ENCODE measurements at places on chromosomes 3 and 15.
A peak's percentile ranks its signal among the peaks of the same experiment; 100 is the strongest.

DNA sequence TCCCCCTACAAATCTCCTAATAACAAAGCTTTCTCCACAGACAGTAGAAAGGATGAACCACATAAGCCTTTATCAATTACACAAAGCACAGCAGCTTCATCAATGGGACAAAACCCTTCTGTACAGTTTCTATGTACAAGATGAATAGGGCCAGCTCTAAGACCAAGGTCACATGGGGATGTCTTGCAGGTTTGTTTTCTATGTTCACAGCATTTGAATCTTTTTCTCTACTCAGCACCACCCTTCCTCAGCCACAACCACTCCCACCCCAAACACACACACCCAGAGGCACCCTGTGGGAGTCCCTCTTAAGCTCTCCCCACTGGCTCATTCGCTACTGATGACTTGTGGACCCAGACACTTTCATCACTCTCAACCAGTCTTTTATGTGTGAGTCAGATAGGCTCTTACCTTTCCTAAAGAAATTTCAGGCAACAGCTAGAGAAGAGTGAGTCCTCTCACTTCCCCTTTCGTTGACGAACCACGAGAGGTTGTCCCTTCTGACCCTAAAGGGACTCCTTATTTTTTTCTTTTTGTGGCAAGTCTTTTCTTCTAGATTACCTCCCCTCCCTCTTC, 57.9 kb downstream of the ARHGAP31 start:
- DNase-seq = peak; percentile 8

- DNase-seq = no peak
Measured at GRCh38 chr15:95176794-95177577, 945.6 kb downstream of the MCTP2 start.

DNA sequence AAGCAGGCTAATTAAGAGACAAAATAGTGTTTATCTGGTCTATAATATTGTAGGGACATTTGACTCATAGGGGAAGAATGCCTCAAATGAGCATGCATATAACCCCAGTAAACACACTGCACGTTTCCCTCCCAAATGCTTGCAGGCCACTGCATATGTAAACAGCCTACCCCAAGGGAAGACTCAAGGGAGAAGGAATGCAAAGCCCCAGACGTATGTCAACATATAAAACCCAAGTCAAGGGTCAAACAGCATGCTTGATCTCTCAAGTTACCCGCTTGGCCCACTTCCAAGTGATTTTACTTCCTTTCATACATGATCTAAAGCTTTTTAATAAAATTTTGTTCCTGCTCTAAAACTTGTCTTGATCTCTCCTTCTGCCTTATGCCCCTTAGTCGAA, 1090.0 kb downstream of the OTOL1 start:
- no peak for DNase-seq

DNA sequence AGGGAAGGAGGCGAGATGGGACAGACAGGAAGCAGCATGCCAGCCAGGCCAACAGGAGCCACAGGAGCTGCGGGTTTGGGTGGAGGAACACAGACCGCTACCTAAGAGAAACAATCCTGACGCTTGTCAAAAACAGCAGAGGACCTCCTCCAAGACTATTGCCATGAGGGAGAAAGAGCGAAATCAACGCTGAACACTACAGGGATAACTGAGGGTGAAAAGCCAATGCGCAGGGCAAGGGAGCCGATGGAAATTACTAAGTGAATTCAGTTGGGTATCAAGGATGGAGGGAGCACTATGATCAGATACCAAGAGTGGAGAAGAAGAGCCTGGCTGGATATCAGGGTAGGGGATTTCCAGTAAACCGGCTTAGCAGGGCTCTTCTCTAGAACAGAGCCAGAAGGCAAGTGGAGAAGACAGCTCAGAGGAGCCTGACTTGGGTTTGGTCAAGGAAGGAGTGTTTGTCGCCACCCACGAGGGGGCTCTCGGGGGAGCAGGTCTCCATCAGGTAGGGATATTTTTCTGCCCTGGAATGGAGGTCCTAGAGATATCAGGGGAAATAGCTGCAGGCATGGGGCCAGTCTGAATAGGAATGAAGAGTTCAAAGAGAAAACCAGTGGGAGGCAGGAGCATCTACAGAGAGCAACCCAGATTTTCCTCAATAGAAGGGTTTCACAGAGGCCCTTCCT, 48.4 kb downstream of the SLC41A3 start:
- DNase-seq = no peak

GRCh38 chr3:98746882-98747281, 16.3 kb upstream of the ST3GAL6 start:
- DNase-seq = no peak
